Effector memory CD8-positive, alpha-beta T cell (primary cell): ENCODE measurements at places on chromosomes 1 and 21.

DNA sequence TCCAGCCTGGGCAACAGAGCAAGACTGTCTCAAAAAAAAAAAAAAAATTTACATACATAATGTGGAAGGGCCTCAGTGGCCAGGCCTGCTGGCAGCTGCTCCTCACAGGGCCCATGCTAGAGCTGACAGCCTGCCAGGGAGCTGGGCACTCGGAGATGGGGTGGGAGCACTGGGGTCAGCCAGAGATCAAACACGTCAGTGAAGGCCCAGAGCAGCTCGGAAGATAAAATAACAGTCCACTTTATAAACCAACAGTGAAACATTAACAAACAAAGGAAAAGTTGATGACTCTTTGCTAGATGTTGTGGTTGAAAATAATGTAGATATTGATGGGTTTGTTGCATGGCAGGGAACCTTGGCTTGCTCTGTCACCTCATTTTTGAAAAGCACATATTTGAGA lies 42.7 kb downstream of the ATP5PF start:
- H3K4me3 ChIP-seq = no peak overlapping the region
- no peaks in the 10 kb centered on the region for H3K36me3 ChIP-seq
- H3K27ac ChIP-seq = no peak overlapping the region
- no peaks in the 10 kb centered on the region for H3K4me1 ChIP-seq
- no peaks in the 10 kb centered on the region for H3K27me3 ChIP-seq

- H3K27ac ChIP-seq = no peak overlapping the region
- H3K4me1 ChIP-seq = no peaks in the 10 kb centered on the region
- H3K27me3 ChIP-seq = no peaks in the 10 kb centered on the region
- no peaks in the 10 kb centered on the region for H3K36me3 ChIP-seq
- DNase-seq = no peak
- no peak overlapping the region for H3K4me3 ChIP-seq
Measured at GRCh38 chr21:16072221-16072620, 342.4 kb downstream of the USP25 start.

DNA sequence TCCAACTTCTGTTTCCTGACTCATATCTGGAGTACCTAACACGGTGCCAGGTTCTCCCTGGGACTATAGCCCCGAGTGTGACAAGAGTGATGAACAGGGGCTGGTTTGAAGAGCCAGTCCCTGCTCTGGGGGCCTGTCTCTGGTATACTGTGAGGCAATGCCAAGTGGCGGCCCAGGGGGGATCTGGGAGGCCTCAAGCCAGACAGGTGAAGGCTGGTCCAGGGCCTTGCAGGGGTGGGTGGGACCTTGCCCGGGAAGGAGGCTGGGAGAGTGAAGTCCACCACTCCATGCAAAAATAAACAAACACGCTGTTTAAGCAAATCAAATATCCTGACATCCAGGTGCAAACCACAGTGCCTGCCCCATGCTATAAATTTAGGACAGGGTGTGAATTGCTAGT lies 6.8 kb upstream of the PLXNA2 start:
- H3K27ac ChIP-seq = no peak overlapping the region
- no peaks in the 10 kb centered on the region for H3K4me1 ChIP-seq
- no peak for DNase-seq
- no peak overlapping the region for H3K4me3 ChIP-seq
- H3K36me3 ChIP-seq = no peaks in the 10 kb centered on the region
- H3K27me3 ChIP-seq = peaks cover 56% of the 10 kb centered on the region

DNA sequence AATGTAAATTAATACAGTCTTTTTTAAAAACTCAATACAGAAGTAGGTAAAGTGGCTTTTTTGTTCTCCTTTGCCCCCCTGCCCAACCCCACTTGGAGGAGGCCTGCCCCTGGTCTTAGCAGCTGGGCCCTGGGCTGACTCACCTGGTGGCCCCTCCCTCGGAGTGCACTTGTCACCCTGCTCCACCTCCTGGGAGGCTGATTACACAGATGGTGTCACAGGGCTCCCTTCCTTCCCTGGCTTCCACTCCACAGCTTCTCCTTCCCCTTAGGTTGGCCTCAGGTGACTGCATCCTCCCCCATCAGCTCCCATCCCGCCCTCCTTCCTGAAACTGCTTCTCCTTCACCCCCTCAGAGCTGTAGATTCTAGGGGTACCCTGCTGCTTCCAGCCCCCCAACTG lies 11.7 kb upstream of the CAPN9 start:
- no peak overlapping the region for H3K4me3 ChIP-seq
- no peak for DNase-seq
- H3K27ac ChIP-seq = no peak overlapping the region
- H3K36me3 ChIP-seq = no peaks in the 10 kb centered on the region
- peaks cover 41% of the 10 kb centered on the region for H3K27me3 ChIP-seq
- H3K4me1 ChIP-seq = no peaks in the 10 kb centered on the region

DNA sequence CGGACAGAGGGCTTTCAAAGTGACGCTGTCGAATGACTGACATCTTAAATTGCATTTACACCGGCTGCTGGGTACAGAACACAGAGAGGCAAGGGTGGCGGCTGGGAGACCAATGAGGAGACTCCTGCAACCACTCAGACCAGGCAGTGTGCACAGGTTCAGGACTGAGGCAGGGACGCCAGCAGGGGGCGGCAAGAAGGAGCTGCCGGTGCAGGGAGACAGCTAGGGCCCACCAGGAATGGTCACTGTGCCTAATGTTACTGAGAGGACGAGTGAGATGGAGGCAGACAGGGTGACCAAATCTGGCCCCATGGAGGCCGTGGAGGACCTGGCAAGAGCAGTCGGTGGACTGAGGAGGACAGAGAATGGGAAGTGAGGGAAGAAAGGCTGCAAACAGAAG lies 23.5 kb downstream of the GLIS1 start:
- peaks cover 20% of the 10 kb centered on the region for H3K27me3 ChIP-seq
- H3K27ac ChIP-seq = no peak overlapping the region
- DNase-seq = no peak
- H3K36me3 ChIP-seq = peaks cover 2% of the 10 kb centered on the region
- no peak overlapping the region for H3K4me3 ChIP-seq

DNA sequence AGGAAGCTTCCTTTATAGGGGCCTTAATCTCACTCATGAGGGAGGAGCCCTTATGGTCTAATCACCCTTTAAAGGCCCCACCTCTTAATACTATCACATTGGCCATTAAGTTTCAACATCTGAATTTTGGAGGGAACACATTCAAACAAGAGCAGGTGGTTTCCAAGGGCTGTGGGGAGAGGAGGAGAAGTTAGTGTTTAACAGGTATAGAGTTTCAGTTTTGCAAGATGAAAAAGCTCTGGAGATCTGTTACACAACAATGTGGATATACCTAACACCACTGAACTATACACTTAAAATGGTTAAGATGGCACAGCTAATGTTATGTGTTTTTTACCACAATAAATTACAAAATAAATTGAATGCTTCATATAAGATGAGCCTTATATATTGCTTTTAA lies 113.4 kb upstream of the DNAH14 start:
- H3K36me3 ChIP-seq = no peaks in the 10 kb centered on the region
- H3K4me3 ChIP-seq = no peak overlapping the region
- H3K27me3 ChIP-seq = peaks cover 51% of the 10 kb centered on the region

- DNase-seq = no peak
- no peak overlapping the region for H3K4me3 ChIP-seq
- H3K27ac ChIP-seq = no peak overlapping the region
Measured at GRCh38 chr21:28106370-28106890, 886.2 kb downstream of the LTN1 start.

- DNase-seq = no peak
- no peak overlapping the region for H3K27ac ChIP-seq
- no peaks in the 10 kb centered on the region for H3K27me3 ChIP-seq
- H3K4me1 ChIP-seq = peaks cover 9% of the 10 kb centered on the region
- peaks cover 7% of the 10 kb centered on the region for H3K36me3 ChIP-seq
Measured at GRCh38 chr1:197725044-197725443, 50.2 kb downstream of the DENND1B start.

DNA sequence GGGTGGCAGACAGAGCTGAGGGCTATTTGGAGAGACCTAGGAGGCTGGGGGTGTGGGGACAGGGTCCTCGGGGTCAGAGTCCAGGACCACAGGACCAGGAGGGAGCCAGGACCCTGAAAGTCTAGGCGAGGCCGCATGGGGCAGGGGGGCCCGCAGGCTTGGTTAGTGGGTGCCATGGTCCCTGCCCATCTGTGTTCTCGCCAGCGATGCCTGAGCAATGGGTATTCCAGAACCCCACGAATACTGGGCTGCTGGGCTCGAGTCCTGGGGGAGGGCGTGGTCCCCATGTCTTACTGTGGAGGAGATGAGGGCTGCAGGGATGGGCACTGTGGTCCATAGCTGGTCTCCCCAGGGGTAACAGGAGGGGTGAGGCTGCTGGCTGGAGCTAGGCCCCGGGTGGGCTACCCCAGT lies 2.0 kb downstream of the KRTAP10-6 start:
- H3K4me1 ChIP-seq = peaks cover 3% of the 10 kb centered on the region
- peaks cover 62% of the 10 kb centered on the region for H3K27me3 ChIP-seq
- no peaks in the 10 kb centered on the region for H3K36me3 ChIP-seq
- no peak overlapping the region for H3K27ac ChIP-seq
- H3K4me3 ChIP-seq = no peak overlapping the region

DNA sequence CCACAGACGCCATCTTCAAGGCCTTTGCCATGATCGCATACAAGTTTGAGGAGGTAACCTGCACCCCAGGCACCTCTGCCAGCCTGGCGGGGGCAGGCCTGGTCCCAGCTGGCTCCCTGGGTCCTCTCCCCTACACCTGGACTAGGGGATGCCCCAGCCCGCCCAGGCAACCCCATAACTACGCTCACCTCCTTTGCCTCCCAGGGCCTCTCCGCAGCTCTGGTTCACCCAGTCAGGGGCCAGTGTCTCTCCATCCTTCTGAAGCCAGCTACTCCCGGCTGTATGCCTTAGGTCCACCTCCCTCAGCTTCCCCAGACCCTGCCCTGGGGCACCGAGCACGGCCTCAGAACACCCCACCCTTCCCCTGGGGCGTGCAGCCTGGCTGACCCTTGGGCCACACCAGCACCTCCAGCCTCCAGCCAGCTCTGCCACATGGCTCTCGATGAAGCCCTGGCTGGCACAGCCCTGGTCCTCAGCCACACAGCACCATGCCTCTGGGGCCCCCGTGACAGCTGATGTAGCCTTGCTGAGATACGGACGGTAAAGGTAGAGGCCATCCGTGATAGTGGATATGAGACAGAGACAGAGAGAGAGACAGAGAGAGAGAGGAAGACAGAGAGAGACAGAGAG lies 80.4 kb upstream of the COL6A1 start:
- no peak for DNase-seq
- no peaks in the 10 kb centered on the region for H3K4me1 ChIP-seq
- no peaks in the 10 kb centered on the region for H3K27me3 ChIP-seq
- no peak overlapping the region for H3K4me3 ChIP-seq
- H3K27ac ChIP-seq = no peak overlapping the region
- H3K36me3 ChIP-seq = peaks cover 4% of the 10 kb centered on the region

GRCh38 chr1:165169028-165169427 lies 187.5 kb downstream of the LMX1A start:
- no peak for DNase-seq
- H3K4me1 ChIP-seq = peaks cover 1% of the 10 kb centered on the region

DNA sequence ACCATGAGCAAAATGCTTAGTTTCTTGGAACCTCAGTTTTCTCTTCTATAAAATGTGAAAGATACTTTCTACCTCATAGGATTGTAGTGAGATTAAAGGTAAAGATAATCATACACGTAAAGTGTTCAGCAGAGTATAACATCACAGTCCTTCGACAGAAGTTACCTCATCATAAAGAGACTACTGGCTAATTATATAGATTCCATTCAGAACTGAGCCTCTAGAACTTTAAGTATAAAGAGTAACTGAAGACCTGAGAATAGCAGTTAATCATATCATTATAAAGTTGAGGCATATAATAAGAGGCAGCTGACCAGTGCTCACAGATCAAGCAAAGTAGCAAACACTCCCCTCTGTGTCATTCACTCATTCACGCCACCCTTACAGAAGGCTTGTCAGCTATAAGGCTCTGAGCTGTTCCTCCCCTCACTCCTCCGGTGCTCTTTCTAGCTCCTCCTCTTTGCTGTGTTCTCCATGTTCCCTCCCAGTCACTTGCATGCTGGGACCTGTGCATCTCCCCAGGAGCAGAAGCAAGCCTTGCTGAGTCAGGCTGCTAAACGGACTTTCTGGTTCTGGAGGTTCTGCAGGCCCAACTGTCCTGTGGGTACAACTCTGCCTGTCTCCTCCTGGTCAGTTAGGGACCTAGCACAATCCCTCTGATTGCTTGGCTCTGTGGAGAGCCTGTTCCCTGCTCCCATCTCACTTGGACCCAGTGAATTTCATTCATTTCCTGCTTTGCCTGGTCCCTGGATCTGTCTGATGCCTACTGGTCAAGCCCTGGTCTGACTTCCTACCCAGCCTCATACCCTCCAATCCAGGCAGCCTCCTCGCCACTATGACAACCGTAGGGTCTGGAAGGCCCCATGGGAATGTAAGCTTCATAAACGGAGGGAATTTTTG lies 28.3 kb upstream of the LY9 start:
- H3K36me3 ChIP-seq = peaks cover 16% of the 10 kb centered on the region
- H3K4me1 ChIP-seq = peaks cover 25% of the 10 kb centered on the region
- H3K27ac ChIP-seq = peak overlapping the region; percentile 98

GRCh38 chr1:208475951-208476845 lies 232.0 kb upstream of the PLXNA2 start:
- H3K4me3 ChIP-seq = no peak overlapping the region
- H3K27me3 ChIP-seq = peaks cover 22% of the 10 kb centered on the region
- DNase-seq = no peak
- no peaks in the 10 kb centered on the region for H3K4me1 ChIP-seq
- H3K27ac ChIP-seq = no peak overlapping the region

DNA sequence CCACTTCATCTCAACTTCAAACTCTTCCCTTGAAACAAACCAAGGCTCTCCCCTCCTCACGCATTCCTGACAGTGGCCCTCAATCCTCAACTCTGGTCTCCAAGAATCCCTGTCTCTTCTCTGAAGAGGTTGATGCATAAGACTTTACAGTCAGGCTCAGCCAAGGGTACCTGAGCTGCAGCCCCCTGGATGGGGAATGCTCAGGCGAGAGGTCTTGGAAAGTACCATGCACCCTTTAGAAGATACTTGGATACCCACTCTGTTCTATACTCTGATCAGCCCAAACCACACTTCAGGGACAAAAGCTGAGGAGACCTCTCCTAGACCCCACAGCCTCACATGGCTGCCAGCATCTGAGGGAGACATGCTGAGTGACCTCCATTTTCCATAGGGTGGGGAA lies 536 bp upstream of the PGLYRP3 start:
- H3K4me3 ChIP-seq = no peak overlapping the region
- no peak for DNase-seq
- peaks cover 48% of the 10 kb centered on the region for H3K27me3 ChIP-seq
- H3K36me3 ChIP-seq = no peaks in the 10 kb centered on the region
- H3K4me1 ChIP-seq = no peaks in the 10 kb centered on the region

GRCh38 chr1:241202401-241202800 lies 154.6 kb downstream of the RGS7 start:
- no peak overlapping the region for H3K4me3 ChIP-seq
- no peak for DNase-seq
- H3K27ac ChIP-seq = no peak overlapping the region

DNA sequence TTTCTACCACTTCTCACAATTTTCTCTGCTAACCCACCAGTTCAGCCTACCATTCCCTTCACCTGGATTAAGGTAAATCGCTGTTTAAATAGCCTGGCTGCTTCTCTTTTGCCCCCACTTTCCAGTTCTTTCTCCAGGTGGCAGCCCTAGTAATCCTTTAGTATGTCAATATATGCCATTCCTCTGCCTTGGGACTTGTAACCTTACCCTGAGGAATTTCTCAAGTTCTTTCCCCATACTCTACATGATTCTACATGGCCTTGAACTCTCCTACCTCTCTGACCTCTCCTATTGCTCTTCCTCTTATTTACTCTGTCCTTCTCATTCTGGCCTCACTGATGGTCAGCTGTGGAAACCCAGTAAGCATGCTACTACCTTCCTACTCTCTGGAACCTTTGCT lies 546.0 kb downstream of the PLA2G4A start:
- H3K27me3 ChIP-seq = no peaks in the 10 kb centered on the region
- H3K36me3 ChIP-seq = no peaks in the 10 kb centered on the region
- H3K27ac ChIP-seq = no peak overlapping the region

GRCh38 chr1:182164273-182164672 lies 102.8 kb upstream of the ZNF648 start:
- peaks cover 19% of the 10 kb centered on the region for H3K27me3 ChIP-seq
- H3K4me3 ChIP-seq = no peak overlapping the region
- no peaks in the 10 kb centered on the region for H3K36me3 ChIP-seq
- H3K27ac ChIP-seq = no peak overlapping the region
- no peaks in the 10 kb centered on the region for H3K4me1 ChIP-seq
